ENCODE measurements at places on chromosomes 3 and 15.

GRCh38 chr3:79661896-79662295, 105.9 kb downstream of the ROBO1 start:
- no peak for DNase-seq

DNA sequence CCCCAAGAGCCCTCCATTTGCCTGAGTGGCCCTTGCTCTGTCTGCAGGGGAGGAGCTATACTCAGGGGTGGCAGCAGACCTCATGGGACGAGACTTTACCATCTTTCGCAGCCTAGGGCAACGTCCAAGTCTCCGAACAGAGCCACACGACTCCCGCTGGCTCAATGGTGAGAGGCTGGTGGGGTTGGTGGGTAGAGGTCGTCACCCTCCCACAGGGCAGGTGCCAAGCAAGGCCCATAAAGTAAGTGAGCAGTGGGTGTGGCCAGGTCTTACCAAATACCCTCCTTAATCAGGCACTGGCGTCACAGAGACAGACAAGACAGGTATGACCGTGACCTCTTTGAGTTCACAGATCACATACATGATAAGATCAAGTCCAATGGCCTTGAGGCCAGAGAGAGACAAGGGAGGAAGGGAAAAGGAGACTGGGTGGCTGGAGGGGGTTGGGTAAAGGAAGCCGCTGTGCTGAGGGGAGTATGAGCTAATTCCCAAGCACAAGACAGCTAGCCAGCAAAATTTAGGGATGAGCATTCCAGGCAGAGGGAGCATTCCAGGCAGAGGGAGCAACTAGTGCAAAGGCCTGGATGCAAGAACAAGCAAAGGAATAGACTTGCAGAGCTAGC, 2.5 kb downstream of the SEMA3B start:
- no peak for DNase-seq

DNA sequence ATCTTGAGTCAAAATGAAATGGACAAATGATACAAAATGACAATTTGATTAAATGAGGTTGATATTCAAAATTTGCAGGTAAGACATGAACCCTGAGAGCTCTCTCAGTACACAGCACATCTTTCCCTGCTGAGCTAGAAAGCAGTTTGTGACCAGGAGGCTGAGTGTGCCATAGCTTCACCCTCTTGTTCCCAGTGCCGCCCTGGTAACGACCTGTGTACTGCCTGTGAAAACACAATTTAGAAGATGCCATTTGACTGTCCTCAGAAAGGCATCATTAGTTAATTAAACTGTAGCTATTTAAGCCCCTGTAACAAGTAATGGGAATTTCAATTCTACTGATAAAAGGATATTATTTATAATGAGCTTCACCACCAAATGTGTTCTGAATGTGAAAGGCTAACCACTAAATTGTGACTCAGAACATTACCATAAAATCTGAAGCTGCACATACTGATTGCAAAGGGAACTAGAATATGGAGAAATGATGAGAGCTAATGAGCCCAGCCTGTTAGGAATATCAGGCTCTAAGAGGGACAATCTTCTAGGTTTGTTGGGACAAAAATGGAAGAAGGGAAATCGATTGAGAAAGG, 212.9 kb upstream of the ARPP21 start:
- DNase-seq: no peak

GRCh38 chr3:196694202-196694638, 17.8 kb downstream of the CEP19 start:
- no peak for DNase-seq

- DNase-seq: no peak
Measured at GRCh38 chr3:87332789-87333188, 56.4 kb upstream of the POU1F1 start.

DNA sequence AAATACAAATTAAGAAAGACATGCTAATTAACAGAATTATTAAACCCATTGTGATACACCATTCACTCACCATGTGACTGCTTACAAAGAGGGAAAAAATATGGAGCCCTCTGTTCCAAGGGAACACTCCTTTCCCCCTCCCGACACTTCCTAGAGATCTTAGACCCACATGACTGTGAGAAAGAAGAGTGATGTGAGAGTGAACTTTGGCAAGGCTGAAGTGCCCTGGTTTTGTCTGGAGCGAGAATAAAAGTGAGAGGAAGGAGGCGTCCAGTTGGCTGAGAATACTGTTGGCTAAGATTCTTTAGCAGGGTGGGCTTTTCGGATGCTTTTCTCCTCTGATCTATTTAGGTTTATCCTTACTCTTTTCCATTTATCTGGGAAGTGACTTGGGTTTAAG, 14.1 kb downstream of the CHL1 start:
- no peak for DNase-seq

Measured in activated T-cell treated with anti-CD3 and anti-CD28 coated beads, Interleukin-2, amount 50 U/mL, for 72 hours (primary cell).